ENCODE measurements at places on chromosomes 7 and 10.

- DNase-seq, result no peak
Observed at GRCh38 chr10:119759832-119760231, 34.0 kb downstream of the INPP5F start.

- DNase-seq, result no peak
Observed at GRCh38 chr7:45968856-45969541, 47.9 kb upstream of the IGFBP3 start.

GRCh38 chr10:82572744-82573143 is 697.8 kb downstream of the NRG3 start:
- DNase-seq, result no peak

DNA sequence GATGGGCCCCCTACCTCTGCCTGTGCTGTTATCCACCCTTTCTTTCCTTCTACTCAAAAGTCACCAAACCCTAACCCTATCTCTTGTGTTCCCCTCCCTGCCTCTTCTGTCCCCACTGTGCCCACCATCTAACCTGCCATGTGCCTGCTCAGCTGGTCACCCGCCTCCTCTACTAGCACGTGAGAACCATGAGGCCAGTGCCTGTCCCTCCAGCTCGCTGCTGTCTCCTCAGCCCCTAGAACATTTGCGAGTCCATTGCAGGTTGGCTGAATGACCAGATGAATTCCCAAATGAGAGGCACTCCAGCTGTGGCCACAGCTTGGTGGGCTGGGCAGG is 129.0 kb downstream of the ARHGAP22 start:
- DNase-seq, result no peak

GRCh38 chr10:110686949-110687348 is 42.8 kb downstream of the RBM20 start:
- DNase-seq, result no peak

DNA sequence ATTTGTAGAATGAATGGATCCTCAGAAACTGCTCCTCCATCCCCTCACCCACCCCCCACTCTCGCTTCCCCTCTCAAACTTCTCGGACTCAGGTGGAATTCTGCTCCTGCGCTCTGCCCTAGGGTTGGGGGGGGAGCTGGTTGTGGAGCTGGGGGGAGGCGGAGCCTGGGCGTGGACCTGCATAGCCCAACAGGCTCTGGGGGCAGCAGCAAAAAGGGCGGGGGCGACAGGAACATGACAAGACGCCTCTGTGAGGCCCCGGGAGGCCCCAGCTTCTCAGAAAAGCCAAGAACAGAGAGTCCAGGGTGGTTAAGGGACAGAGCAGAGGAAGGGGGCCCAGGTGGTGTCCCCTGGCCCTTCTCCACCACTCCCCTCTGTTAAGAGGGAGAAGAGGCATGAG is 3.5 kb downstream of the TSC22D4 start:
- DNase-seq, result no peak

DNA sequence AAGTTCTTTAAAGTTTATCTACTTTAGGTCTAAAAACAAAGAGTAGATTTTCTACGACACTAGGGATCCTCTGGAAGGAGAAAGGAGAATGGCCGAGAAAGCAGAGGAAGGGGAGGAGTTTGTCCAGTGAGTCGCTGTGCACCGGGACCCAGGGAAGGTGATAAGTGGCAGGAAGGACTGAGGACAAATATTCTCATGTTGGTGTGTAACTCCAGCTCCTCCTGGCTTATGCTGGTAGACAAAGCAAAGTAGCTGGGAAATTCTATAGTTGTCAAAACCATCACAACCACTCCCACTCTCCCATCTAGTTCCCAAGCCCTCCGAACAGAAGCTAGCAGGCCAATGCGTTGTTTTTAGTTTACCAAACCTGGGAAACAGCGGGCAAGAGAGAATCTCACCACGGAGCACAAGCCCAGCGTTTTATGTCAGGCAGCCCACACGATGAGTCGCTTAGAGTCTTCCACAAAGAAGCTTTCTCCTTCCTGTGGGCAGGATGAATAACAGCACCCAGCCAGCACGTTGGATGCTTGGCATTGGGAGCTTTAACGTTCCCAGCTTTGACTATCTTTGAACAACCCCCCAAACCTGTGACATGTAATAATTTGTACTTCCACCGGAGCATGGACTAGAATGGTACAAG is 32.9 kb upstream of the JCAD start:
- no peak for DNase-seq

DNA sequence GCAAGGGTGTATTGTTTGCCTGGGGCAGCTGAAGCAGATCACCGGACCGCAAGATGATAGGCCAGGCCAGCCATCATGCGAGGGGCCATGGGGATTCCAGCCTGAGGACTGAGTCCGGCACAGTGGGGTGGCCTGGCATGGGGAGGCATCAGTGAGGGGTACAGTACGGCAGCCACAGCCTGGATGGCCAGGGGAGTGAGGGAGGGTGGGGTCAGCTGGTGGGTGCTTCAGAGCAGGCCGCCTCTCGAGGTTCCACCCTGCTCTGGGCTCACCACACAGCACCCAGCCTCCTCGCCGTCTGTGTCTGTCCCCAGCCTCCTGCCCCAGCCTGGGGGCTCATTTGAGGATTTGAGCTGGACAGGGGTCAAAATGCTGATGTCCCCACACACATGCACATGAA is 508.5 kb upstream of the FOXK1 start:
- no peak for DNase-seq

DNA sequence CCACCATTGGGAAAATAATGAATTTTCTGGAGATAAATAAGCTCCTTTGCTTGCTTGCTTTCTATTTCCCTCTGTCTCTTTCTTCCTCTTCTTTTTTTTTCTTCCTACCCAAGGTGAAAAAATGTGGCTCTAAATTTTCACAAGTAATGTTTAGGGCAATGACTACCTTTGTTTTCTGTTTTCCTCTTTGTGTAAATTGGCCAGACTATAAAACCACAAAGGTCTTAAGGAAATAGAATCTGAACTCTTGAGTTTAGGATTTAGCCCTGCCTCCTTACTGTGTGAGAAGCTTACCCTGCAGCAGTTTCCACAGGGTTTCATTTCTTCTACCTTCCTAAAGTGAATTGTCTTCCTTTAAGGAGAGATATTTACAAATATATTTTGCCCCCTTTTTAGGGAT is 330.4 kb downstream of the ARL4A start:
- no peak for DNase-seq

DNA sequence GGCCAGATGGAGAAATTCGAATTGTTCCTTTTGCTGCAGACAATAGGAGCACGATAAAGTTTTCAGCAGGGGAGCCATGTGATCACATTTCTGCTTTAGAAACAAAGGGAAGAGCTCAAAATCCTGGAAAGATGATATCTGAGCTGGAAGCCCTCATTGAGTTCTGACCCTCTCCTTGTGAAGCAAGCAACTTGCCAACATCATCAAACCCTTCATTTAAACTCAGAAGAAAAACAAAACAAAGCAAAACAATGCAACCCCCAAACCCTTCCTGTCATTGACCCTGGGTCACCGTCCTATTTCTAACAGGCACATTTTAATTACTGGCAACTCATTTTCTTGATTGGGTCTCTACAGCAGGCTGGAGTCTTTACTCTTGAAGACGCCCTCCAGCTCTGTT is 198.3 kb upstream of the ZNF32 start:
- DNase-seq, result no peak

DNA sequence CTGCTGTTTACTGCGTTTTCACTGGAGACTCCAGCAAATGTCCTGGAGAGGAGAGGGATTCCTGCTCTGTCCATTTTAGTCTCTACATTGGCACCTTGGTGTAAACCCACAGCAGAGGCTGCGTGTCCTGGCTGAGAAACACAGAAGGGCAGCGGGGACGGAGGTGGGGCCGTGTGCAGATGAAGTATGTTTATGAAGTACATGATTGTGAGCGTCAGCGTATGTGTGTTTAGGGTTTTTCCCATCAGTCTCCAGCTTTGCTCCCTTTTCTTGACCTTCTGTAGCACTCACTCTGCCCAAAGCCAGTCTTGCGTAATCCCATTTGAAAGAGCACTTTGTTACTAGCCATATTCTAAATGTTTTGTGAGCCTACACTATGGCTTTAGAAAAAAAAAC is 750.7 kb upstream of the SORCS1 start:
- DNase-seq, result peak; percentile 15

DNA sequence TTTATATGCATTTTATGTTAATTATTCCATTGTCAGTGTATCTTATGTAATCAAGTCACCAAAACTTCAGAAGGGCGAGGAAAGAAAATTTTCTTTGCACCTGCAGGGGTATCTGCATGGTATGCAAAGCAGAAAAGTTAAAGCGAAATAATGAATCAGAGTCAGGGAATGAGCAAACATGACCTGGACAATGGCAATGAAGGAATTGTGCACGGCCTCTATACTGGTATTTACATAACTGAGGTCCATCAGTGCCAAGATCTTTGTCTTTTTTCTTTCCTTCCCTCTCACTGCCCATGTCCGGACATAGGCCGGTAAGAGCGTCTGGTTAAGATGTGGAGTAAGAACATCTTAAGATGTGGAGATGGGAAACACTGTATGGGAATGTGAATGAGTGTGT is 14.4 kb upstream of the AKR1C3 start:
- DNase-seq, result no peak

DNA sequence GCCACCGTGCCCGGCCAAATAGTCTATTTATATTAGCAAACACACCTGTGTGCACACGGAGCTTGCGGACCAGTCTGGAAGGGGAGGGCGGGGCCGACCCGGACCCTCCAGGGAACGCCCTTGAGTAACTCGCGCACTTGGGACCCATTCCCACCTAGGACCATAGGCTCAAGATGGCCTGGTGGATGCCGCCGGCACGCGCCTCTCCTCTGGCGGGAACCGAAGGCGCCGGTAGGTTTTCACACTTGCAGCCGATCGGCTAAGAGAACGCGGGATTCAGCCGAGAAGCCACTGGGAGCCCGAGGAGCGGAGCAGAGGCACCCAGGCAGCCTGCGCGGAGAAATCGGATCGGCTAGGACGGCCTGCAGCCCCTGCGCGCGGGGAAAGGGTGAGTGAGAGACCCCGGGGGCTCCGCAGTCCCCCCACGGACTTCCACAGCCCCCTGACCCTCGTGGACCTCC is 18.9 kb downstream of the IFT22 start:
- DNase-seq, result no peak

DNA sequence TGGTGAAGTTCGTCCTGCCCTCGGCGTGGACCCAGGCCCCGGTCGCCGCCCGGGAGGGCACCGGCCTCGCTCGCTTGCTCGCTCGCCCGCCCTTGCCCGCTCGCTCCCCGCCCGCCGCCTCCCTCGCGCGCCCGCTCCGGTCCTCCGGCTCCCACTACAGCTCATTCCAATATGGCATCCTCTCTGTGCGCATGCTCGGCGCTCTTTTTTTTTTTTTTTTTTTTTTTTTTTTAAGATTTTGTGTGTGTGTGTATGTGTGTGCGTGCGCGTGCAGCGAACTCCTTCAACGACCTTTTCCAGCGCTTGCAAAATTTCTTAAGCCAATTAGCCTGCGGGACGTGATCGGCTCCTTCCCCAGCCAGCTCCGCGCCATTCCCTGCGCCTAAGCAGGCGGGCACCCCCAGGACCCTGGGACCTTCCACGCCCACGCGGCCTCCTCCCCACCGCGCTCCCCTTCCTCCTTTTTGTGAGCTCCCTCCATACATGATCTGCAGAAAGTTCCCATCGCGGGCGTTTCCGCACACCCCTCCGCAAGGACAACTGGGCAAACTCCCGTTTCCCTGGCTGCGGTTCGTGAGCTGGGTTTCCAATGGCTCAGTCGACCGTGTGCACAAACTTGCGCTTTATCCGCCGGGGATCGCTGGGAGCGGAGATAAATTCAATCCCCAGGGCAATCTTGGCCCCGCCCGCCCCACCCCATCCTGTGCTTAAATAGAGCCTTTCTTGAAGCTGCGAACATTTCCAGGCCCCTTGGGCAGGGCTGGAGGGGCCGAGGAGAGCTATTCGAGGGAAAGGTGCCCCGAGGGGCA is at the start of gene SFMBT2:
Gene SFMBT2, minus strand, starts transcription at position 173 of the 809 bp plus-strand sequence. CDS start 29,136 bp downstream, outside the sequence.
- no peak for DNase-seq

All from COLO829 (cell line).